ENCODE measurements at places on chromosomes 12 and 14.

- no peak for DNase-seq
Observed at GRCh38 chr14:90676912-90677311, 139.3 kb downstream of the TTC7B start.

GRCh38 chr14:64082837-64083236 lies 211.3 kb downstream of the ESR2 start:
- no peak for DNase-seq

- no peak for DNase-seq
Observed at GRCh38 chr12:107436836-107437235, 248.8 kb upstream of the PWP1 start.

DNA sequence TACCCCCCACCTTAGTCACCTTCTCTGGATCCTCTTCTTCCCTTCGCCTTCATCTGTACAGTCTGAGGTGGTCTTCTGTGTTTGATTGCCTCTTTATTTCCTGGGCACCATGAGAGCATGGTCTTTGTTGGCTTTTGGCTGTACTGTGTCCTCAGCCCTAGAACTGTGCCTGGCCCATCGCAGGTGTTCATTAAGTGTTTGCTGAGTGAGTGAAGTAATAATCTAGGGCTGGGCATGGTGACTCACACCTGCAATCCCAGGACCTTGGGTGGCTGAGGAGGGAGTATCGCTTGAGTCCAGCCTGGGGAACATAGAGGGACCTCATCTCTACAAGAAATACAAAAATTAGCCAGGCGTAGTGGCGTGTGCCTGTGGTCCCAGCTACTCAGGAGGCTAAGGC lies 13.9 kb downstream of the ALDH2 start:
- no peak for DNase-seq

- DNase-seq = no peak
Observed at GRCh38 chr12:27513155-27513824, 10.7 kb upstream of the PPFIBP1 start.

DNA sequence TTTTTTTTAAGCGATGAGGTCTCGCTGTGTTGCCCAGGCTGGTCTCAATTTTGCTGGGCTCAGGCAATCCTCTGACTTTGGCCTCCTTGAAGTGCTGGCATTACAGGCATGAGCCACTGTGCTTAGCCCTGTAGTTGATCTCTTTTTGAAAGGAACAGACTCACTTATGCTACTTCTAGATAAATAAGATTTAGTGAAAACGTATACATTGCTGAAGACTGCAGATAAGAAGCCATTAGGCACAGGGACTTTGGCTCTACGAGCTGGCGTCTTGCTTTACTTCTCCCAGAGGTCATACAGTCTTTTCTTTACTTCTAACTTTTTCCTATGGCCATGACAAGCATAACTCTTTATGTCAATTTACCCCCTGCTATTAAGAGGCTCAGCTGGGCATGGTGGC lies 9.4 kb downstream of the PTGR2 start:
- no peak for DNase-seq

DNA sequence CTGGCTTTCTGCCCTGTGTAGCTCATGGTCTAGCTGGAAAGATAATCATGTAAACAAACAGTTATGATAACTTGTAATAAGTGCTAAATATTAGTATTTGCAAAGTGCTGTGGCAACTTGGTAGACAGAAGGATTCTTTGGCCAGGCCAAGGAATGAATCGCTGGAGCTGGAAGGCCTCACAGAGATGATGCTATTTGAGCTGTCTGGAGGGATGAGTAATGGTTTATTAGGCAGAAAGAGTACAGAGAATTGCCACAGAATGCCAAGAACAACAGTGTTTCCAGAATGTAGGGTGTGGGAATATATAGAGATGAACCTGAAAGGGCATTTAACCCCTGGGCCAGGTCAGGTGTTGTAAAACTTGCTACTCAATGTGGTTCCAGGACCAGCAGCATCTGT lies 27.6 kb downstream of the OTX2 start:
- DNase-seq = no peak

DNA sequence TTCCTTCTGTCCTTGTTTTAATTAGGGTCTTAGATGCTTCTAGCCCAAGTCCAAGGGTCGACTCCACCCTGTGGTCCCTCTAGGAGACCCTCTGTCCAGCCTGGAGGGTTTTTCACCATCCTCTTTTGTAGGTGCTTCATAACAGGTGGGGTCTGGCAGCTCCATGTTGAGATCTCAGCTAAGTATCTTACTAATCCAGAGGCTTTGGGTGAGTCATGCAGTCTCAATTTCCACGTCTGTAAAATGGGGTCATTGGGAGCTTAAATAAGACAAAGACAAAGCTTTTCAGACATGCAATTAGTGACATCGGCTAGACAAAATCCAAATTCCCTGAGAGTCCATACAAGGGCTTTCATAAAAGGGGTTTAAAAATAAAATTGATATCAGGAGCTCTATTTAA lies 3.2 kb downstream of the HSPB8 start:
- DNase-seq = no peak

- no peak for DNase-seq
Observed at GRCh38 chr14:105069871-105070759, 4.9 kb upstream of the GPR132 start.

DNA sequence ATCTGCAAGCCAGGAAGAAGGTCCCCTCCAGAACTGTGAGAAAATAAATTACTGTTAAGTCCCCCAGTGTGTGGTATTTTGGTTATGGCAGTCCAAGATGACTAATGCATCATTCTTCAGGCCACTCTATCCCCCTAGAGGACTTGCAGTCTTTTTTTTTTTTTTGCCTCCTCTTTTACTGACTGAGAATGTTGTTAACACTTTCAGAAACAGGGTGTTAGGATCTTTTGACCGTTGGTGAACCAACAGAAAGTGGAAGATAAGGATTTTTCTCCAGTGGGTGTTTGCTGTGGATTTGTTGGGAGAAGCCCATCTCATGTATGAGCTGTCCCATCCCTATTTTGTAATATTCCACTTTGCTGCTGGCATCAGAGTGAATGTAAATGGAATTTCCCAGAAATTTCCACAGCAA lies 37.8 kb downstream of the MARK3 start:
- no peak for DNase-seq

Measured in stimulated activated CD8-positive, alpha-beta memory T cell treated with anti-CD3 and anti-CD28 coated beads, Interleukin-15, amount 100 ng/mL, for 1 hour (primary cell).